ENCODE measurements at places on chromosomes 5 and 9. TPM values are rescaled to one million over a fixed set of nuclear protein-coding genes. Genes with fewer than 3 reads are reported as not detected.

Gene NPM1
- total RNA-seq: 1,157 TPM

Gene GLIPR2
- 30.6 TPM for total RNA-seq

Gene LEAP2
- 0.78 TPM for total RNA-seq

Gene TXNDC15
- total RNA-seq: 68.2 TPM

Gene TJP2
- total RNA-seq: 42.7 TPM

Measured in osteocyte (in vitro differentiated cells).